Chondrocyte (in vitro differentiated cells): ENCODE measurements at places on chromosomes 5 and 9. TPM values are rescaled to one million over a fixed set of nuclear protein-coding genes. Genes with fewer than 3 reads are reported as not detected.

Gene TCF7
- total RNA-seq = 0.53 to 1.2 TPM (median 0.55 TPM) in 3 replicates

Gene SPINK7
- total RNA-seq = not detected in 3 replicates

Gene HMCN2
- total RNA-seq = 0.05 to 0.36 TPM (median 0.10 TPM) in 3 replicates

- no peak for DNase-seq
These were observed 339.4 kb downstream of the KDM4C start for GRCh38 chr9:7097040-7097715.

DNA sequence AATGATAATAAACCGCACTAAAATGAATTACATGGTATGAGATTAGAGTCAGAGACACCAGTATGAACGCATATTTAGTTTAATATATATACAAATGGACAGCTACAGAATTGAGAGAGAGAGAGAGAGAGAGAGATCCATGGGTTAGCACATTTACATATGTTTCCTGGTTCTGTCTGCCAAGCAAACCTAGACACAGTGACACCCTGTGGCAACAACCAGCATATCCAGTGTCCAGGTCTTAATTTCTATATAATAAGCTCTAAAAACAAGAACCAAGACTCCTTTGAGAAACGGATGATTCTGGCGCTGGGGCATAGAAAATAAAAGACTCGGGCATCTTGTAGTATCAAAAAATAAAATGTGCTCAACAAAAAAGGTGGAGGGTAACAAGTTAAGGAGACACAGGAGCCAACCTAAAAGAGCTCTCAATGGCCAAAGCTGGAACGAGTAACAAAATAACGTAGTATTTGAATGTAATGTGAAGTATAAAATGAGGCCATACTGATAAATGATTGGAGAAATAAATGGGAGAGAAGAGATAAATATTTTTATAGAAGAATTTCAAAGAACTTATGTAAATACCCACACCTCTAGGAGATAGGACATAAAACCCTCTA, 84.5 kb downstream of the RFX3 start:
- DNase-seq = no peak
